ENCODE measurements at places on chromosomes 2 and 18. TPM values are rescaled to one million over a fixed set of nuclear protein-coding genes. Genes with fewer than 3 reads are reported as not detected.

SCG2 gene
- 0.94 TPM for total RNA-seq

DNAH6 gene
- 0.02 TPM for total RNA-seq

MEP1B gene
- total RNA-seq: 0.04 TPM

ADGRF3 gene
- 0.15 TPM for total RNA-seq

ITGB6 gene
- 0.87 TPM for total RNA-seq

KATNAL2 gene
- total RNA-seq: 2.3 TPM

CPLX4 gene
- total RNA-seq: not detected

GKN2 gene
- 2.4 TPM for total RNA-seq

SPATA3 gene
- total RNA-seq: not detected

RND3 gene
- total RNA-seq: 45.9 TPM

FIGN gene
- total RNA-seq: 2.1 TPM

AKAIN1 gene
- not detected for total RNA-seq

MYO7B gene
- 0.14 TPM for total RNA-seq

C1QL2 gene
- 0.31 TPM for total RNA-seq

TIMM21 gene
- 58.3 TPM for total RNA-seq

NFATC1 gene
- total RNA-seq: 6.9 TPM

CFAP210 gene
- total RNA-seq: 0.31 TPM

DYNAP gene
- not detected for total RNA-seq

NEUROD1 gene
- not detected for total RNA-seq

TMEM163 gene
- 0.10 TPM for total RNA-seq

TLX2 gene
- total RNA-seq: 0.28 TPM

SLC35F5 gene
- 41.1 TPM for total RNA-seq

FBXO15 gene
- 0.48 TPM for total RNA-seq

RAB11FIP5 gene
- total RNA-seq: 35.0 TPM

DLGAP1 gene
- 0.01 TPM for total RNA-seq

CXCR1 gene
- total RNA-seq: not detected

TDRD15 gene
- total RNA-seq: not detected

ADRA2B gene
- total RNA-seq: 0.14 TPM

TUBA4B gene
- 0.10 TPM for total RNA-seq

SIX2 gene
- total RNA-seq: 2.8 TPM

CEP76 gene
- total RNA-seq: 6.9 TPM

KIAA2012 gene
- total RNA-seq: not detected

ERMN gene
- total RNA-seq: not detected

IL18R1 gene
- total RNA-seq: 1.0 TPM

REEP1 gene
- total RNA-seq: 1.1 TPM

DNAJC10 gene
- 67.0 TPM for total RNA-seq

POU3F3 gene
- not detected for total RNA-seq

NEU4 gene
- total RNA-seq: 0.17 TPM

ABCB11 gene
- 0.01 TPM for total RNA-seq

SMYD1 gene
- not detected for total RNA-seq

NCKAP5 gene
- 0.76 TPM for total RNA-seq

FER1L5 gene
- not detected for total RNA-seq

SPC25 gene
- 19.4 TPM for total RNA-seq

ELMOD3 gene
- 9.7 TPM for total RNA-seq

Data from A549 treated with AZD2906 at 1 μM for 4 hours (cell line).